Cardiac septum (tissue), 1 donor: ENCODE measurements at places on chromosomes 3 and 15. TPM values are rescaled to one million over a fixed set of nuclear protein-coding genes. Genes with fewer than 3 reads are reported as not detected.

DNA sequence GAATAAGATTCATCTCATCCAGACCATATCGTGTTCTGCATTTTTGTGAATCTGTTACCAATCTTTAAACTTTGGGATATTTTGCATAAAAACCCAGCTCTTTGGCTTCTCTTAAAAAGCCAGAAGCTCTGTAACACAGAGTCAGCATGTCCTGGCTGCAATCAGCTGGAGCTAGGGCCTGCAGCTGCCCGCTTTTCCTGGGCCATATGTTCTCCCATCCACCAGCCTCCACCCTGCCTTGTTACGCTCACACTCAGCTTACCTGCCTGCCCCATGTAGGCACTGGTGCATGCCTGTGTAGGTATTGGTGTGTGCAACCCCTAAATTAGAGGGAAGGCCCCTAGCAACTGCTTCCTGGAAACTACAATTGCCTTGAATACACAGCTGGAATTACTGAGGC is 48.2 kb downstream of the CRYGS start:
- no peak for DNase-seq

Gene BFSP2
- not detected for total RNA-seq

DNA sequence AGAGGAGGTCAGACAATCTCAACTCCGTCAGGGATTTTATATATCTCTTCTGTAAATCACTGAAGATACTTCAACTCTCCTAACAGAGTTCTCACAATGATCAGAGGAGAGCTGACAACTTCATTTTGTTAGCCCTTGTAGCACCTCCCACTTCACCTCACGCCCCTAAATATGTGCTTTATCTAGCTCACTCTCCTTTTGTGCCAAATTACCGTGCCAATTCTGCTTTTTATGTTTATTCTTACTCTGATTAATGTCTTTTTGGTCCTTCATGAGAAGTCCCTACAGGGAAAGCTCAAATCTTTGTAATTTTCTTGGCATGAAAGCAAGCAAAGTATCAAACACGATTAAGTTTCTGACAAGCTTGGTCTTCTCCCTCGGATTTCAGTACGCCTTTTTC is 636.1 kb upstream of the NAALADL2 start:
- DNase-seq, result no peak

- no peak for DNase-seq
Observed at GRCh38 chr3:12230877-12231276, 58.0 kb upstream of the PPARG start.

DNA sequence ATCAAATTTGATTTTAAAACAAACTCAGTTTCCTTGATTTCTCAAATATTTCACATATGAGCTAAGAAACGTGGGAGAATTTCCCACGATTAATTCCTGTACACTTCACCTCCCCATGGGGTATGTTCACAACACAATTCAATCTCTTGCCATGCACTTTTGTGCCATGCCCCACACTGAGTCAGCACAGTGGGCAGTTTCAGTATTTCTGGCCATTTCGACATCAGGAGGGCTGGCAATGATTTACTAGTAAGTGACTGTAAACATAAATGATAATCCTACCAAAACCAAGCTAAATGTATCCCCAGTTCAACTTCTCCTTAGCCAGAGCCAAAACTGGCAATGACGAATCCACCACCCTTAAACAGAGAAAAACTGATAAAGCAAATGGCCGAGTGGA is 293.6 kb downstream of the FGF12 start:
- no peak for DNase-seq

Gene ZSCAN2
- total RNA-seq, result 4.6 TPM

GRCh38 chr3:12868039-12869034 is 27.0 kb upstream of the RPL32 start:
- peak; percentile 84 for DNase-seq

Gene DLG1
- total RNA-seq, result 113 TPM

DNA sequence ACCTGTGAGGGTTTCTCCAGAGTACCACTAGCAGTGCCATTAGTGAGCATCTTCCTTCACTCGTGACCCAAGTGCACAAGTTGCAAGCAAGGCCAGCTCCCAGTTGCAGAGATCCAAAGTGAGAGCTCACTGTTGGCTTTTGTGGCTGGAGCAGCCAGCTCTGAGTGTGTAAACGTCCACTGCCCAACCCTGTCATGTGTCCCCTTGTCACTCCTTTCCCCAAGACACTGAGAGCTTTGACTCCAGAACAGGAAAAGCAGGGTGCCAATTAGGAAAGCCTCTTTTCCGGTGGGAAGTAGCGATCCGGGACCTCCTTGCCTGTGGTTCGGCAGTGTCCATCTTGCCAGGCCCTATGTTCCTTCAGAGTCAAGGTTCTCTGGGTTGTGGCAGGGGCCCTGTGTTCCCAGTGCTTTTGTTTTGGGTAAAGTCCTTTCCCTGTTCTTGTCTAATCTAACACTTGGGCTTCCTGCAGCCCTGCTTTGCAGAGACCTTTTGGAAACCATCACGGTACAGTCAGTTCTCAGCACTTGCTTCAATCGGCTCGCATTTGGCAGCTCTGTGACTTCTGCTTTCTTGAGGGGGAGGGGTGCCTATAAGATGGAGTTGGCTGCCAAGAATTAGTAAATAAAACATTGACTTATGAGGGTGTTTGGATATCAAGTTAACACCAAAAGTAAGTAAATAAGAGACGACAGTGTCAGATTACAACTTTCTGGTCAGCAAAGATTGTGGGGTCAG is 90.5 kb downstream of the DNASE1L3 start:
- peak; percentile 75 for DNase-seq

DNA sequence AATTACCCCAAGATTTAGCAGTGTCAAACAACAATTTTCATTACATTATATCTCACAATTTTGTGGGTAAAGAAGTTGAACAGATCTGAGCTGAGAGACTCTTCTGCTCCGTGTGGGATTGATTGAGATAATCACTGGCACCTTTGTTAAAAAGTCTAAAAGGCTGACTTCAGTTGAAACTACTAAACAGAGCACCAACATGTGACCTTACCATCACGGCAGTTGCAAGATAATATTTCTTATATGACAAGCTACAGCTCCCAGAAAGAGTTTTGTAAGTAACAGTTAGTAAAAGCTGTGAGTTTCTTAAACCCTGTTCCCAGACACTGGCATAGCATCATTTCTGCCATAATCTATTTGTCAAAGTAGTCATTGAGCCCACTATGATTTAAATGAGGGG is 25.0 kb downstream of the CGGBP1 start:
- no peak for DNase-seq

- peak; percentile 31 for DNase-seq
Observed at GRCh38 chr3:45585371-45585770, 9.2 kb upstream of the LIMD1 start.

GRCh38 chr15:40925863-40926658 is 3.1 kb upstream of the DLL4 start:
- no peak for DNase-seq

DNA sequence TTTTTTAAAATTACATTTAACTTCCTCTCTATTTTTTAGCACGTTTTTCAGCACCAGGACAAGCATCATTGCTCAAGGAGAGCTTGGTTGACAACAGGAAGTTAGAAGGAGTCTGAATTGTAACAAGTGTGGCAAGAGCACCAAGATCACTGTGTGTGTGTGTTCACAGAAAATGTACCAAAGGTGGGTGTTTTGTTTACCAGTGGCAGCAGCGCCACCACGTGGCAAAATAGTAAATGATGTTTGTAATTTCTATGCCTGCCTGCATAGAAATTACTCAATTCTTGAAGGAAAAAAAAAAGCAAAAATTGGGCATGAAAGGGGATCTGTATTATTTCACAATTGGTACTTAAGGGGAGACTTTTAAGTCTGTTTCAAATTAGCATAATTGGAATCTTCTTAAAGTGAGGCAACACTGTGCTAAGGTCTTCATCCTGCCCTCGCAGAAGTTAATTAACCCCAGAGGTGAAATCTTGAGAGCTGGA is 7.4 kb upstream of the U2SURP start:
- no peak for DNase-seq

Gene OR4F15
- total RNA-seq, result not detected

Gene EPHA3
- 9.2 TPM for total RNA-seq

GRCh38 chr15:74589826-74590225 is 25.8 kb upstream of the CLK3 start:
- no peak for DNase-seq

- no peak for DNase-seq
Observed at GRCh38 chr3:122353215-122353614, 28.2 kb downstream of the CSTA start.

GRCh38 chr3:184659797-184660301 is 52.0 kb downstream of the MAGEF1 start:
- DNase-seq, result no peak

Gene KBTBD13
- total RNA-seq, result 3.3 TPM

Gene CLDN18
- not detected for total RNA-seq

GRCh38 chr3:171066206-171066605 is 39.7 kb upstream of the SLC2A2 start:
- no peak for DNase-seq

- DNase-seq, result no peak
Observed at GRCh38 chr15:58491499-58492202, 59.9 kb downstream of the LIPC start.

- DNase-seq, result no peak
Observed at GRCh38 chr3:107208100-107208499, 169.1 kb upstream of the CCDC54 start.

Gene VPS39
- total RNA-seq, result 49.3 TPM

GRCh38 chr15:69744391-69745162 is 292.0 kb downstream of the RPLP1 start:
- DNase-seq, result no peak

Gene ALDH1A3
- 7.8 TPM for total RNA-seq

Gene WDR93
- not detected for total RNA-seq

- DNase-seq, result no peak
Observed at GRCh38 chr3:80993241-80993945, 768.1 kb downstream of the GBE1 start.

Gene GABRA5
- not detected for total RNA-seq

GRCh38 chr15:52143873-52144272 is 31.3 kb upstream of the BCL2L10 start:
- no peak for DNase-seq

GRCh38 chr3:98986073-98986472 is 84.6 kb upstream of the DCBLD2 start:
- no peak for DNase-seq

GRCh38 chr15:39874890-39875549 is 45.0 kb downstream of the GPR176 start:
- DNase-seq, result no peak

DNA sequence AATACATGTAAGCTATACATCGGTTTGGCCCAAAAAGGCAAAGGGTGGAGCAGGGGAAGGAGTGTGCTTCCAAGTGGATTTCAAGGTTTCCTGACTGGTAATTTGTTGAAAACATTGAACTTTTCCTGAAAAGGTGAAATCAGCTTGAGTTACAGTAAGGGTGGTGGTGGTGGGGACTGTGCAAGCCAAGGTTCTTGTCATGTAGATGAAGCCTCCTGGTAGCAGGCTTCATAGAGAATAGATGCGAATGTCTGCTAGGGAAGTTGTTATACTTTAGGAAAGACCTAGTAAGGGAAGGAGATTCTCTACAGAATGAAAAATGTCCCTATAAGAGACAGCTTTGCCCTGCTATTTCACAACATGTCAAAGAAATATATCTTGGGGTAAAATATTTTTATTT is 528.2 kb upstream of the CBLB start:
- no peak for DNase-seq

- no peak for DNase-seq
Observed at GRCh38 chr3:18825665-18826064, 322.6 kb upstream of the KCNH8 start.

DNA sequence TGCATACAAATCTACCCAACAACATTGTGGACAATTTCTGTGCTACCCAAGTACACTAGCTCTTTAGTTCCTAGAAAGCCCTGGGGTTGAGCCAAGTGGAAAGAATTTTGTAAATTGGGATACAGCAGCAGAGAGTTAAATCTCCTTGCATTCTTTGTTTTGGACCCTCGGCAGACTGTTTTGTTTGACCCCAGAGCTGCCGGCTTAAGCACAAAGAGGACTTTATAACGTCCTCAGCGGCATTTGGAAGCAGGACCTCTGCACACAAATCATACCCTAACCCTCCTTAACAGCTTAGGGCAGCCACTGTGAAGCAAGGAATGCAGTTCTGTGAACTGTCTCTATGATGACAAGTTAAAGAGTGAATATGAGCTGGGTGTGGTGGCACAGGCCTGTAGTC is 415.3 kb downstream of the CNTN4 start:
- no peak for DNase-seq

GRCh38 chr3:43503067-43503728 is 118.6 kb downstream of the ANO10 start:
- DNase-seq, result no peak

GRCh38 chr3:37912052-37912733 is 50.5 kb downstream of the CTDSPL start:
- DNase-seq, result no peak

DNA sequence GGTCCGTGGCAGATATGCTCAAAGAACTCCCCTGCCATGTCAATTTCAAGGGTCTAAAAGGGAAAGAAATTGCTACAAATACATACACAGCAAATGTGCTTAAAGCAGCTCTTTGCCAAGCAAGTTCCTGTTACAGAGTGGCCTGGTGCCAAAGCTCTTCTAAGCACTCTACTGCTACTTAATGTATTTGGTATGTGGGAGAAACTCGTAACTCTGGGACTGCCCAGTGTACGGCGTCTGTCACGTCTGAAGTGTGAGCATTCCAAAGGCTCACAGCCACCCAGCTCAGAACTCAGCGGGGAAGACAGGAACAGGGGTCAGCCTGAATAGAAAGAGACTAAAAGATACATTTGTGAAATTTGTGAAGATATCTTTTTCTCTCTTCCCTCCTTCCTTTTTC is 54.6 kb downstream of the RBMS3 start:
- peak; percentile 84 for DNase-seq

- no peak for DNase-seq
Observed at GRCh38 chr15:84817466-84818081, 418 bp downstream of the ALPK3 start.

- DNase-seq, result no peak
Observed at GRCh38 chr3:41575724-41576123, 376.4 kb downstream of the CTNNB1 start.

- peak; percentile 71 for DNase-seq
Observed at GRCh38 chr15:68210821-68211655, 5.9 kb upstream of the CALML4 start.

DNA sequence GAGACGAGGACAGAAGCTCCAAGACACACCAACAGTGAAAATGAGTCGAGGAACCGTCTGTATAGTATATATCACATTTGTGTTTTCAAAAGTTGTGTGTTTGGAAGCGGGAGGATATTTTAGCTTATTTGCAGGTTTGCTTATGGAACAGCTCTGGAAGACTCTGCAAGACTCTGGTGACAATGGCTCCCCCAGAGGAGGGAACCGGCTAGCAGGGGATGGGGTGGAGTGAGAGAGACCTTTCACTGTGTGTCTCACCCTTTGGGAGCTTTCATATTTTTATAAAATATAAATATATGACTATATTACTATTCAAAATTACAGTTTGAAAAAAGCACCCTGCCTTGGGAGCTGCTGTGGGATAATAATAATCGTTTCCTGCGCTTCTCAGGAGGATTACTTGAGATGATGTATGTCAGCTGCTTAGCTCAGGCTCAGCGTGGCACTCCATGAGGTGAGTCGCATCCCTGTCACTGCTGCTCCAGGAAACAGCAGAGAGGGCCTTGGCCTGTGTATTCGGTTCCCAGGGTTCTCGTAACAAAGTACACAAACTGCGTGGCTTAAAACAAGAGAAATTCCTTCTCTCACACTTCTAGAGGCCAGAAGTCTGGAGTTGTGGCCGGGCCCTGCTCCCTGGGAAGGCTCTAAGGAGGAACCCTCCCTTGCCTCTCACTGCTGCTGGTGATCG is 183.9 kb downstream of the FAM43A start:
- DNase-seq, result no peak

Gene C3orf85
- not detected for total RNA-seq
